ENCODE measurements at places on chromosomes 3 and 15.

DNA sequence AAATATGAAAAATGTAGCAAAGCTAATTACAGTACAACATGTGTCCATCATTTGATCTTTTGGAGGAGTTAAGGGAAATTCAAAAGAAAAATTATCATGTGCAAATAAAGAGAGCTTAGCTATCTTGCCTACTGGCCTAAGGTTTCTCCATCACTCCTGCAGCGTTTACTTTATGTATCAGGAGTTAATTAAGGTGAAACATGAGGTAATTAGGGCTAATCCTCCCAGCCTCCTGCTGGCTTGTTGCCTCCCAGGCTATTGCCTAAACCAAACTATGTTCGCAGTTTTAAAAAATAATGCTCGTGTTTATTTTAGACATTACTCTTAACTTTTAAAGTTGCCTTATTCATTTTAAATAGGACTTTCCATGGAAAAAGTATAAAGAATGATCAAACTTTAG lies 367.5 kb downstream of the ROBO2 start:
- no peak for DNase-seq

- peak; percentile 59 for DNase-seq
Observed at GRCh38 chr15:29939404-29939803, 117.1 kb upstream of the TJP1 start.

GRCh38 chr3:195213639-195214315 lies 57.2 kb downstream of the XXYLT1 start:
- DNase-seq: no peak

DNA sequence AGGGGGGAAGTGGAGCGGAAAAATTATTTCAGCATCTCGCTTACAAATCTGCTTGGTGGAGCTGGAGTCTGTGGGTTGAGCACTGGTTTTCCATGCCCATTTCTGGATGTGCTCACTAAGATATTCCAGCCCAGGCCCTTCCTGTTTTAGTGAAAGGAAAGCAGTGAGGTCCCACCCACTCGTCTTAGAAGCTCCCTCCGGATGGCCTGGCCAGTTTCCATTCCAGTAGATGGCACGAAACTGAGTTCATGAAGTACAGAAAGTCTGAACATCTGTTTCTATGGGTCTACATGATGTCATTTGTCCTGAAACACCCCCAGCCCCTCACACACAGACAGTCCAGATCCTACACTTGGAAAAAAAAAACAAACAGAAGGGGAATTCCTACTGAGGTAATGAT lies 31.9 kb upstream of the THSD4 start:
- no peak for DNase-seq

DNA sequence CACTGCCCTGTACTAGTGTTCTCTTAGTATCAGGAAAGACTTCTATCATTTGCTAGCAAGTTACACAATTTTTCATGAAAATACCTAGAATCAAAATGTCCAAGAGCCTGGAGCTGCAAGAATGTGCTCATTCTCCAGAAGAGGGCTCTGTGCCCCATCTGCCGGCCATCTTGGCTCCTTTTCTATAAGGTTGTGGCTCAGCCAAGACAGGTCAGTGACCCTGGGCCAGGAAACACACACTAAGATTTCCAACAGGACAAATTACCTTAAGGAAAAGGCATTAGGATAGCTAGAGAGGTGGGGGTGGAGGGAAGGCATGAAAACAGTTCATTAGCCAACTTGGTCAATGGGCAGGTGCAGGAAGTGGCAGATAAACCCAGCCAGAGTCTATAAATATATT lies 20.7 kb downstream of the TIMP4 start:
- DNase-seq: peak; percentile 55

GRCh38 chr15:87135109-87135508 lies 1055.4 kb downstream of the AGBL1 start:
- peak; percentile 9 for DNase-seq

DNA sequence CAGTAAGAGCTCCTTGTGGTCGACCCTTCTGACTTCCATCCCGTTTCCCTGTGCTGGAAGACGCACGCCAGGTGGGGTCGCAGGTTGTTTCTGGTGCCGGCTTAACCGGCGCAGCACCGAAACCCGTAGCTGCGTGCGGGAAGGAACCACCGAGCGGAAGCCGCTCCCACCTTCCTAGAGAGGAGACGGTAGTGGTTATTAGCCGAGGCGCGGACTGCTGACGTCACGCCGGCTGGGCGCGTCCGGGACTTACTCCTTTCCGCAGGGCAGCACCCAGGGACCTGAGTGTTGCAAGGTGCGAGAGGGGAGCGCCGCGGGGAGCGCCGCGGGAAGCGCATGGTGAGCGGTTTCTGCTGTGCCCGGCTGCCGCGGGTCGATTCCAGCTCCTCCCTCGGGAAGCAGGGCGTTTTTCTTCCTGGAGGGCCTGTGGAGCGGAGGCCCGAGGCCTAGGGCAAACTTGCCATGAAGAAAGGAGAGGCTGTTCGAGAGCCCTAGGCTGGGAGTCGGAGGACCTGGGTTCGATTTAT lies at the start of gene ZNF501:
Gene ZNF501 (plus strand): TSS at position 252 of the 527 bp plus-strand sequence. CDS start 4,787 bp downstream, outside the sequence.
- peak; percentile 95 for DNase-seq

DNA sequence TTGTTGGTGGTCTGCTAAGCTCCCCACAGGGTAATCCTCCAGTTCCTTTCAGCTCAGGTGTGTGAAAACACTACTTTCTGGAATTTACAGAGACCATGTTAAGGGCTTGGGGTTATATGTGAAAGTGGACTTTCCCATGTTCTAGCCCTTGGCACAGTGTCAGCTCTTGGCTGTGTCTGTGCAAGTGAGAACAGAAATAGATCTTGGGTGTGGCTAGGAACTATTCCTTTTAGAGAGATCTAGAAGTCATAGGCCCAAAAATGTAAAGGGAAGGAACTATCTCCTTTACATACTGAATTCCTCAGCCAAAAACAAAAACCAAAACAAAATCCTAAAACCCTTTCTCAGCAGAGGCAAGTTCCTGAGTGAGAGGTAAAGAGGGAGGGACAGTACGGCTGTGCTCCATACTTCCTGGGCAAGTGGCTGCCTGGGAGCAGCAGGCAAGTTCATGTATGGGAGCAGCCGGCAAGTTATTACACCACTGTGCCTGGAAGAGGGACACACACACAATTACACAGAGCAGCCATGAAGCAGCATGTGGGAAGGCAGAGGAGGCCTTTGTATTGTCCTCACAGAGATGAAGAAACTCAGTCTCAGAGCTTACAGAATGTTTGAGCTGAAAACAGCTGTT lies 19.9 kb upstream of the C3orf62 start:
- no peak for DNase-seq

DNA sequence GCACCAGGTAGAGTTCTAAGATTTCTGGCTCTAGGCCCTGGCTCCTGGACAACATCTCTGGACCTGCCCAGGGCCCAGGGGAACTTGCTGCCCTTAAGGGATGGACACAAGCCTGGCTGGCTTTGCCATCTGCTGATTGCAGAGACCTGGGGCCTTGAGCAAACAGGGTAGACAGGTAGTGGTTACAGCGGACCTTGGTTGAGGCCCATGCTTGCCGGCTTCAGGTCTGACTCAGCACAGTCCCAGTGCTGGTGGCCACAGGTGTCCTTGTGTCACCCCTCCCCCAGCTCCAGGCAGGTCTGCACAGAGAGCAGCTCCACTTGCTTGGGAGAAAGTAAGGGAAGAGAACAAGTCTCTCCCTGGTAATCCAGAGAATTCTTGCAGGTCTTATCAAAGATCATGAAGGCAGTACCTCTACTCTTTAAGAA lies 15.9 kb upstream of the ACTL6A start:
- DNase-seq: no peak

DNA sequence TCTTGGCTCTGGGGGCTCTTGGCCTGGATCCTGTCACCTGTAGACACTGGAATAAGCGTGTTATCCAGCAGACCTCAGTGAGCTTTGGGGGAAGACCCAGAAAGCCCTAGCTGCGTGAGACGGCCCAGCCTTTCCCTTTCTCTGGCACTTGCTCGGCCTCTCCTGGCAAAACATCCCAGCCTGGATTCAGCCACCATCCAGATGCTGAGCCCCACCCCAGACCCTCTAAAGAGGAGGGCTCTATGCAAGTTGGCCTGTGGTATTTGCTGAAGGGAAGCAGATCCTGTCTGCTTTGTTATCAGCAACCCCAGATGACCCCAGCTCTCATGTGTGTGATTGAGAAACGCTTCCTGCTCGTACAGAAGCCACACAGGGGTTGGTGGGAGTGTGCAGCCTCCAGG lies 267.2 kb downstream of the FAM43A start:
- peak; percentile 44 for DNase-seq

DNA sequence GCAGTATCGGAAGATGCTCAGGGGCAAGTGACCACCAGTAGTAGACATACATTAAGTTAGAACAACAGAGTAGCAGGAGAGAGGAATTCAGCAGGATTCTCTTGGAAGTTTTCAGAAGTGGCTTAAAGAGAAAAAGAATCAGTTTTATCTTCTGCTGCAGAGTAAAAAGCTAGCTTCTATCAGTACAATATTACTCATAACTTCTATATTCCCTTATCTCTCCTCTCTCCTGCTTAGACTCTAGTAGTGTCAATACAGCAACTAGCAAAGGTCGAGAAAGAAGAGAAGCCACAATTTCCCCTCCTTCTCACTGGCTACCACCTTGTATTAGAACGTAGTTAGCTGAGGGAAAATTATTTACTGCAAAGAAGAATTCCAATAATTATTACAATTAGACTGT lies 539.7 kb downstream of the DIPK2A start:
- peak; percentile 10 for DNase-seq

DNA sequence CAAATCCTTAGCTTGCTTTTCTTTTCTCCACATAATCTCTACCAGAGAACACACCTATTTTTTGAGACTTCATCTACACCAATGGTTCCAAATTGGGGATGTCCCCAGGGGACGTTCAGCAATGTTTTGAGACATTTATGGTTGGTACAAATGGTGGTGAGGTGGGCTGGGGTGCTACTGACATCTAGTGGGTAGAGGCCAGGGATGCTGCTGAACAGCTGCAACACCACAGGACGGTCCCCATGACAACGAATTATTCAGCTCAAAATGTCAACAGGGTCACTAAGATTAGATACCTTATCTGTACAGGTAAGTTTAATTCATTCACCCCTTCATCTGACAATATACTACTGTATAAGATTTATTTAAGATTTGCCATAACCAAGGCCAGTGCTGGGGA lies 14.4 kb downstream of the GK5 start:
- DNase-seq: peak; percentile 21

GRCh38 chr15:58142827-58143461 lies 4.8 kb downstream of the AQP9 start:
- DNase-seq: no peak

DNA sequence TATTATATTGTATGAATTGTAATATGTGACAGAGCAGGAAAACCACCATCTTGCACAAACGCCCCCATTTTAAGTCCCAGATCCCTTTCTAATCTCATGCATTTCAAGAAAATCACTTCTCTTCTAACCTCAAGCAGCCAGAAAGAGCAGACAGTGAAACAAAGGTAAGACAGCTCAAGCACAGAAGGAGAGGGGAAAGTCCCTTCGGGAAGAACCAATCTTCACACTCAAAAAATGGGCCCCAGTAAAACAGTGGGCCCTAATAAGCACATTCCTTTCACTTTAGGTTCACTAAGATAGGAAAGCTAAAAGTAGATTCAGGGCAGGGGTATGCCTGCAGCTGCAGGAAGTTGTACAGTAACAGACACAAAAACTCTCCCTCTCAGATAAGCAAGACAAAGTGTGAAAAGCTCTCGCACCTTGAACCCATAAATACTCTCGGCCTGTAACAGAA lies 1268.7 kb downstream of the SI start:
- no peak for DNase-seq

DNA sequence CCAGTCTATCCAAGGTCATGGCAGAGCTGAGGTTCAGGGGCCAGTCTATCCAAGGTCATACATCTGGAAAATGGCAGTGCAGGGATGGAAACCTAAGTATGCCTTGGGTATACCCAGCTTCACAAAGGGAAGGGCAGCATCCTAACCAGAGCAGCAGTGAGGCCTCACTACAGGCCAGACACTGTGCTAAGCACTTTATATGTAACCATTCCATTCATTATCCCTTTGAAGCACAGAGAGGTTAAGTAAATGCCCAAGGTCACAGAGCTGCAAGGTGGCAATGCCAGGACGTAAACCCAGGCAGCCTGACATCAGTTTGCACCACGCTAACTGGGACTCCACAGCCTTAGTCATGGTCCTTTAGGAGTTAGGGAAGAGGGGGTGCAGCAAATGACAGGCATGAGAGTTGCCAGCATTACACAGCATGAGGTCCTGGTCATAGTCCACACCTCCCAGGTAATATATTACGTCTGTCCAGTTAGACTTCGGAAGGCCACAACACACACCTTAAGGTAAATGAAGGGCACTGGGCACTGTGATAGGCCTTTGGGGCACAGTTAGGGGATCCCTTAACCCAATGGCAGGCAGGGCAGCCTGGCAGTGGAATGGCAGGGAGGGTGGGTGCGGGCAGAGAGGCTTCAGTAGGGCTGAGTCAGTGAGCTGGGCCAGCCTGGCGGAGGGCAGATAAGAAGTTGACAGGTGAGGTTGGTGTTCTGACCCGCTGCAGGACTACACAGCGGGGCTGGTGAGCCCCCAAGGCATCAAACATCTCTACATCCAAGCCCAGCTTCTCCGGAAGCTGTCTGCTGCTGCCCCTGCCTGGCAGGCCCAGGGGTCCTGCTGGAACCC lies 21.1 kb upstream of the CORO2B start:
- DNase-seq: no peak

Measured in amniotic epithelial cell (primary cell).